ENCODE measurements at places on chromosomes 16 and 17. TPM values are rescaled to one million over a fixed set of nuclear protein-coding genes. Genes with fewer than 3 reads are reported as not detected.
A peak's percentile ranks its signal among the peaks of the same experiment; 100 is the strongest.

DNA sequence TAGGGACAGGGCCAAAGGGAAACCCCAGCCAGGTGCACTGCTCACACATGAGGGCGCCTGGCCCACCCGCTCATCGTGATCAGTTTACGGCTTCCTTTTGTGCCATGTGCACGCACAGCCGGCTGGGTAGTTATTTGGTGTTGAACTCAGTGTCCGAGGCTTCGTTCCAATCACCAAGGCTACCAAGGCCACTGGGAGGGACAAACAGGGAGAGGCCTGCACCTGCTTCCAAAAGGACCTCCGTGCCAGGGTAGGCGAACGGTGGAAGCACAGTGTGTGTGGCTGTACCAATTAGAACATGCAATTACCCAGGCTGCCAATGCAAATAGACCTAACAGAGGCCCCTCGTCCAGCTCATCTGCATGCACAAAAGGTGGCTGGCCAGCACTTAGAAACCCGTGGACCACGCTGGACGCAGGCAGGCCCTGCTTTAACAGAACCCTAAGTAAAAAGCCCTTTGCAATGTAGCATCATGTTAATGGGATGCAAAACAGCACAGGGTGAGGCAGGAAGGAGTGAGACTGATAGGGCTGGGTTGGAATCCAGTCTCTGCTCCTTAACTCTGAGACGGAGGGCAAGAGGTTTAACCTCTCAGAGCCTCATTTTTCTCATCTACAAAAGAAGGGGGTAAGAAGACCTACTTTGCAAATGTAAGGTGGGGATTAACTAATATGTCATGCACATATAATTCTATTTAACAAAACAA lies 204.0 kb downstream of the XYLT1 start:
- H3K4me1 ChIP-seq: peaks cover 65% of the 10 kb centered on the region
- no peaks in the 10 kb centered on the region for H3K36me3 ChIP-seq
- H3K4me3 ChIP-seq: no peak overlapping the region
- peak; percentile 97 for DNase-seq
- H3K27ac ChIP-seq: peak overlapping the region; percentile 85
- no peaks in the 10 kb centered on the region for H3K27me3 ChIP-seq

Gene FBXO47
- total RNA-seq: not detected

DNA sequence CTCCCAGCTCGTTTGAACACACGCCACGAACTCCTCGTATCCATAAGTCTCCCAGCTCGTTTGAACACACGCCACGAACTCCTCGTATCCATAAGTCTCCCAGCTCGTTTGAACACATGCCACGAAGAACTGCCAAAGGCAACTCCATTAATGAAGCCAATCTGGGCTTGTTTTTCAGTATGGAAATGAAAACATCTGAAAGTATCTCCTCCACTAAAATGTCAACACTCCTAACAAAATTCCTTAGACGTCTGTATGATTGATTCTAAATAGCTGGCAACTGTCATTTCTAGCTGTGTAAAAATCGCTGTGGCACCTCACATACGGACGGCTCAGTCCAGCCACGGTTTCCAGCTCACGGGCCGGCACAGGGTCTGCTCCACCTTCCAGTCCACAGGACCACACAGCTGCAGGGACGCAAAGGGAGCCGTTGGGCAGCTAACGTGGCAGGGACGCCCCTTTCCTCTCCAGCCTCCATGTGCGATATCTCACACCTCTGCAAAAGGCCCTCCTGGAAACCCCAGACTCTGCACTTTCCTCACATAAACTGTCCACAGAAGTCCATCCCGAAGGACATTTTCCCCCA lies 67.1 kb upstream of the METRNL start:
- H3K27me3 ChIP-seq: no peaks in the 10 kb centered on the region
- H3K4me3 ChIP-seq: no peak overlapping the region
- no peak for DNase-seq
- H3K4me1 ChIP-seq: no peaks in the 10 kb centered on the region

Gene NPIPB6
- total RNA-seq: 13.8 TPM

- H3K27me3 ChIP-seq: no peaks in the 10 kb centered on the region
- peak overlapping the region; percentile 25 for H3K27ac ChIP-seq
- no peaks in the 10 kb centered on the region for H3K36me3 ChIP-seq
- H3K4me1 ChIP-seq: peaks cover 15% of the 10 kb centered on the region
- H3K4me3 ChIP-seq: no peak overlapping the region
- DNase-seq: peak; percentile 45
These were observed 23.2 kb downstream of the MXRA7 start for GRCh38 chr17:76687298-76688164.

GRCh38 chr17:31857920-31858641 lies 963 bp downstream of the COPRS start:
- peaks cover 8% of the 10 kb centered on the region for H3K36me3 ChIP-seq
- peak overlapping the region; percentile 38 for H3K4me3 ChIP-seq
- H3K4me1 ChIP-seq: peaks cover 20% of the 10 kb centered on the region
- H3K27ac ChIP-seq: peak overlapping the region; percentile 85
- H3K27me3 ChIP-seq: no peaks in the 10 kb centered on the region
- no peak for DNase-seq

DNA sequence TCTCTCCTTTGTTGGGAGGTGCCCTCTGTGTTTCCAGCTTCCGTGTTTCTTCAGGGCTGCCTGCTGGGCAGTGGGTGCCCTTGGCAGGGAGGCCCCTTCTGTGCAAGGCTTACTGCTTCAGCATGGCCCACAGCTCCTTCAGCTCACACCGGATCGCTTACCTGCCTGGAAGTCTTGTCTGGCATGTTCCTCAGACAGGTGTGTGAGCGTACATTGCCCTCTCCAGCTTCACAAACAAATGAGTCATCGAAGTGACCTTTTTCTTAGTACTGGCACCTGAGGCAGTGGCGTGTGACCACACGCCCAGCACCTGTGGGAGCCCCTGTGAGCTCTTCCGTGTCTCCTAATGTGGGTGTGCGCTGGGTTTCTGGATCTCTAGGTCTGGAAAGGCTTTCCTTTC lies 3.5 kb downstream of the RAB40C start:
- H3K4me3 ChIP-seq: no peak overlapping the region
- H3K27ac ChIP-seq: peak overlapping the region; percentile 95
- no peaks in the 10 kb centered on the region for H3K36me3 ChIP-seq
- no peaks in the 10 kb centered on the region for H3K27me3 ChIP-seq

DNA sequence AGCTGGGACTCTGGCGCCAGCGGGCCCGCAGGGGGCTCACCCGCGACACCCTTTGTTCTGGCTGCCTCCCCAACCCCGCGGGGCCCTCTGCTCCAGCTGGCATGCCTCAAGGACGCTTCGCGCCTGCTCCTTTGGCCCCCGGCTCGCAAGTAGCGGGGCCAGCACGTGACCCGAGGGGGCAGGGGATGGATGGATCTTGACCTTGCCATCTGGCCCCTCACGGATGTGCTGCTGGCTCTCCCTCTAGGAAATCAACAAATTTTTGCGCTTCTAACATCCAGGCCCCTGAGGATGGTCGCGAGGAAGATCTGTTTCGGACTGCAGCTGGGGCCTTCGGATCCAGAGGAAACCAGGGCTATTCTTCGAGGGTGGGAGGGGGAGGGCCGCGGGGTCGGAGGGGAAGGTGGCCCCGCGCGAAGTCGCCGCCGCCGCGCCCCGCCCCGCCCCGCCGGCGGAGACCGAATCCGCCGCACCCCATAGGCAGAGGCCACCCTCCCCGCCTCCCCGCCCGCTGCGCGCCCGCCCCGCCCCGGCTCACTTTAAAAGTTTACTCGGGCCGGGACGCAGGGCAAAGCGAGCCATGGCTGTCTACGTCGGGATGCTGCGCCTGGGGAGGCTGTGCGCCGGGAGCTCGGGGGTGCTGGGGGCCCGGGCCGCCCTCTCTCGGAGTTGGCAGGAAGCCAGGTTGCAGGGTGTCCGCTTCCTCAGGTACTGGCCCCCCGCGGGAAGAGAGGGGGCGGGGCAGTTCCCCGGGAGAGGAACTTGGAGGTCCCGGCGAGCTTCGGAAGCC lies at the start of gene ACSF2:
TSS of gene ACSF2 (plus strand) at position 537 of the 790 bp plus-strand sequence. CDS start at position 581, 44 bp downstream.
- peaks cover 73% of the 10 kb centered on the region for H3K4me1 ChIP-seq
- DNase-seq: peak; percentile 73
- no peaks in the 10 kb centered on the region for H3K36me3 ChIP-seq
- peak within 1 kb of the TSS; percentile 74 for H3K27ac ChIP-seq
- H3K27me3 ChIP-seq: no peaks in the 10 kb centered on the region

Gene APOH
- total RNA-seq: 22.1 TPM

Gene CMTM4
- 35.9 TPM for total RNA-seq

GRCh38 chr16:46789499-46790414 lies 41.2 kb downstream of the C16orf87 start:
- H3K27ac ChIP-seq: peak overlapping the region; percentile 54
- H3K27me3 ChIP-seq: no peaks in the 10 kb centered on the region
- H3K36me3 ChIP-seq: no peaks in the 10 kb centered on the region
- H3K4me1 ChIP-seq: peaks cover 6% of the 10 kb centered on the region
- peak overlapping the region; percentile 57 for H3K4me3 ChIP-seq

Gene CCDC78
- not detected for total RNA-seq

DNA sequence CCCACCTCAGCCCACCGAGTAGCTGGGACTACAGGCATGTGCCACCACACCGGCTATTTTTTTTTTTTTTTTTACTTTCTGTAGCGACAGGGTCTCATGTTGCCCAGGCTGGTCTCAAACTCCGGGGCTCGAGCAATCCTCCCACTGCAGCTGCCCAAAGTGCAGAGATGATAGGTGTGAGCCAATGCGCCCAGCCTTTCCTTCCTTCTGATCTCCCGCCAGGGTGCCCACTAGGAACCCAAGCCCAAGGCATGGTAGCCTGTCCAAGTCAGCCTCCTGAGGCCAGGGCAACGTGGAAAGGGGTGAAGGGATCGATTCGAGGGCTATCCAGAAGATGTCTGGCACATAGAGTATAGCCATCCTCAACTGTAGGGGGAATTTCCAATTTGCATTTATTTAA lies 9.6 kb upstream of the CREBBP start:
- no peaks in the 10 kb centered on the region for H3K36me3 ChIP-seq
- no peaks in the 10 kb centered on the region for H3K27me3 ChIP-seq
- H3K4me3 ChIP-seq: no peak overlapping the region
- H3K27ac ChIP-seq: no peak overlapping the region
- DNase-seq: no peak

DNA sequence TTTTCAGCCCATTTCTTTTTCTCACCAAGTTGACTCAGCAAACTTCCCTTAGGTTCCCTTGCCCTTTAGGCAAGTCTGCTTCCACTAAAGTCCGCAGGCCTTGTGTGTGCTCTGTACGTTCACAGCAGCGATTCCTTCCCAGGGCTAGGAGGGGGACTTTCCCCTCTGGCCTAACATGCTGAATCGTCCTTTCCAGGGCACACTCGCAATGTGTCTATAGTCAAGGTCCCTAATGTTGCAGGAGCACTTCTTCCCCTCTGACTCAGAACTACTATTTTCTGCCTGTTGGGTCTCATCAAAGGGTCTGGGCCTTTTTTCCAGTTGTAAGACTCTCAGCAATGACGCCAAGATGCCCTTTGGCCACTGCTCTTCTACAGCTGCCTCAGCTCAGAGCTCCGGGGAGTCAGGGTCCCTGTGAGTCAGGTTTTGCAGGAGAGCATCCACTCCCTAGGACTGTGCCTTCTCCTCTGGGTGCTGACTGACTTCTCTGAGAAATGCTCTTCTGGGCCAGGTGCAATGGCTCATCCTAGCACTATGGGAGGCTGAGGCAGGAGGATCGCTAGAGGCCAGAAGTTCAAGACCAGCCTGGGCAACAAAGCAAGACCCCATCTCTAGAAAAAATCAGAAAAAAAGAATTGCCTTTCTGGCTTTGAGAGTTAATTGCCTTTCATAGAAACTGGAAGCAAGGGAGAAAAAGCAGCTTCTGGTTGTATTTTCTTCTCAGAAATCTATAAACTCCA lies 64.4 kb upstream of the TBX2 start:
- DNase-seq: no peak
- no peaks in the 10 kb centered on the region for H3K27me3 ChIP-seq
- no peak overlapping the region for H3K4me3 ChIP-seq

DNA sequence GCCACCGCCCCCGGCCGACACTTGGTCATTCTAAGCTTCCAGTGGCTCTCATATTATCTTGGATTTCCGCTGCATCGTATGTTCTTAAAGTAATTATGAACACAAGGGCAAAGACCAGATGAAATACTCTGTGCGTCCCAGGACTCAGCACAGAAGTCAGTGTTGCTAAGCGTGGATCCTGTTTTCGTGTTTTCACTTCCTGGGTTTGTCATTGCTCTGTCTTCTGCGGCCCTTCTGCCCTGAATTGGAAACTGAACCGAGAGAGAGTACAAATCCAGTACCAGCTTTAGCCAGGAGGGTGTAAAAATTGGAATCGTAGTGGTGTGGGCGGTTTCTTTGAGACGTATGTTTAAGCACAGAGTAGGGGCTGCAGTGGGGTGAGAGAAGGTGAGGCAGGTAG lies 32.7 kb downstream of the DBNDD1 start:
- no peaks in the 10 kb centered on the region for H3K4me1 ChIP-seq
- no peaks in the 10 kb centered on the region for H3K27me3 ChIP-seq
- no peak overlapping the region for H3K27ac ChIP-seq
- H3K4me3 ChIP-seq: no peak overlapping the region

Gene CEP20
- total RNA-seq: 21.3 TPM

DNA sequence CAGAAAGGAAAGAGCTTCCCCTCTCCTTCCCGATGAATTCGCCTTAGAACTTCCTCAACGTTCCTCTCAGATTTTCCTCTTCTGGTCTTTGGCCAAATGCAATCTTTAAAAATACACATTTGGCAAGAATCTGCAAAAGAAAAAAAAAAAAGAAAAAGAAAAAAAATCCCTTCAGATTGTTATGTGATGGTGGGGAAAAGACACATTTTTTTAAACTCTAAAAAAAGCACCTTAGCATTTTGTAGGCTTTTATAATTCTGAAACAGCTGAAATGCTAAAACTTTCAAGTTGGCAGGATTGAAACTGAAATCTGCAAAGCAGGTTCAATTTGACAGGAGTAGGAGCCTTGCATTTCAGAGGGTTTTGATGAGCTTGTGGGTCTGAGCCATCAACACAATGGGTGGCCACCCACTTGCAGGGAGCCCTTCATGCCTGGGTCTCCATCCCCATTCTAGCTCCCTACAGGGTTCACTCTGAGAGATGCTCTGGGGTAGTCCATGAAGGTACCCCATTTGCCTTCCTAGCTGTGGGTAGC lies 33.1 kb downstream of the CACNG3 start:
- no peaks in the 10 kb centered on the region for H3K36me3 ChIP-seq
- no peak for DNase-seq
- no peaks in the 10 kb centered on the region for H3K27me3 ChIP-seq
- no peak overlapping the region for H3K27ac ChIP-seq
- H3K4me1 ChIP-seq: no peaks in the 10 kb centered on the region

DNA sequence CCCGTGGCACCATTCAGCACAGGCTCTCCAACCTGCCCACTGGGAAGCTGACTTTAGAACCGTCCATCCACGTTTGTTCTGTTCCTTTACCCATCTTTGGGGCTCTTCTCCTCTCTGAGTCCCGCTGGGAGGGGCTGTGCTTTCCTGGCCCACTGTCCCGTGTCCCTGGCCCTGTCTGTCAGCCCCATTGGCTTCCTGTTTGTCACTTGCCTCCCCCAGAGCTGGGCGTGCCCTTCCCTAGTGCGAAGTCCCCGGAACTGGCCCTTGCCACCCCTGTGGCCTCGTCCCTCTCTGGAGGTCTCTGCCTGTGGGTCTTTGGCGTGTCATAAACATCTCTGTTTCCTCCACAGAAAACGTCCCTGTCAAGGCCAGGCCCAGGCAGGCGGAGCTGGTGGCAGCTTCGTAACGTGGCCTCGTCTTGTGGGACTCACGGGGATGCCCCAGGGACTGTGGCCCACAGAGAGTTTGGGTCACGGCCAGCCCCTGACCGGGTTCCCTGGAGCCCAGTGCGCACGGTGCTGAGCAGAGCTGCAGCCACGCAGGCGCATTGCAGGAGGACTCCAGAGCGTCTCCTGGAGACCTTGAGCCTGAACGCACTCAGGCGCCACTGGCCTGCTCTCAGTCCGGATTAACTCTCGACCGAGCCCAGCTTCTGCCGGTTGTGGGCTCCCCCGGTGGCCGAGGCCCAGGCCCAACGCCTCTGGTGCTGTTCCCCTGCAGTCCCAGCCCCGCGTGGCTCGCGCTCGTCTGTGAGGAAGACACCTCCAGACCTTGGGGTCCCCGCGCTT lies 7.3 kb downstream of the CHMP6 start:
- no peak overlapping the region for H3K27ac ChIP-seq
- H3K36me3 ChIP-seq: peaks cover 12% of the 10 kb centered on the region
- H3K4me1 ChIP-seq: peaks cover 33% of the 10 kb centered on the region
- no peaks in the 10 kb centered on the region for H3K27me3 ChIP-seq

Gene C17orf50
- not detected for total RNA-seq

All from body of pancreas (tissue), 4 donors.